ENCODE measurements at places on chromosomes 2 and 18.

- DNase-seq: no peak
Observed at GRCh38 chr18:42864876-42865275, 250.6 kb downstream of the RIT2 start.

DNA sequence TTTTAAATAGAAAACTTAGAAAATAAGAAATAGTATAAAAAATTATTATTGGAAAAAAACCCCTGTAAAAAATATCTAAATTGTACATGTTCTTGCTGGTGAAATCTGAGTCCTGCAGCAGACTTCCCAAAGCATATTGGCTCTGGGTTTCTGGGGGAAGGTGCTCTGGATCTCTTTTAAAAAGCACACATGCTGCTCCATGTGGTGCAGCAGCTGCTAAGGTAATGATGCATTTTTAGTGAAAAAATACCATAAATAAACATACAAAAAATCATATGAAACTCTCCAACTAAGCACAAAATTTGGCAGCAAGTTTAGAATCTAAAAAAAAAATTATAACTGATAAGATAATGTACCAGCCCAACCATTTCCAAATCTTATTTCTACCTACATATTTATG is 216.5 kb downstream of the GPD2 start:
- no peak for DNase-seq

DNA sequence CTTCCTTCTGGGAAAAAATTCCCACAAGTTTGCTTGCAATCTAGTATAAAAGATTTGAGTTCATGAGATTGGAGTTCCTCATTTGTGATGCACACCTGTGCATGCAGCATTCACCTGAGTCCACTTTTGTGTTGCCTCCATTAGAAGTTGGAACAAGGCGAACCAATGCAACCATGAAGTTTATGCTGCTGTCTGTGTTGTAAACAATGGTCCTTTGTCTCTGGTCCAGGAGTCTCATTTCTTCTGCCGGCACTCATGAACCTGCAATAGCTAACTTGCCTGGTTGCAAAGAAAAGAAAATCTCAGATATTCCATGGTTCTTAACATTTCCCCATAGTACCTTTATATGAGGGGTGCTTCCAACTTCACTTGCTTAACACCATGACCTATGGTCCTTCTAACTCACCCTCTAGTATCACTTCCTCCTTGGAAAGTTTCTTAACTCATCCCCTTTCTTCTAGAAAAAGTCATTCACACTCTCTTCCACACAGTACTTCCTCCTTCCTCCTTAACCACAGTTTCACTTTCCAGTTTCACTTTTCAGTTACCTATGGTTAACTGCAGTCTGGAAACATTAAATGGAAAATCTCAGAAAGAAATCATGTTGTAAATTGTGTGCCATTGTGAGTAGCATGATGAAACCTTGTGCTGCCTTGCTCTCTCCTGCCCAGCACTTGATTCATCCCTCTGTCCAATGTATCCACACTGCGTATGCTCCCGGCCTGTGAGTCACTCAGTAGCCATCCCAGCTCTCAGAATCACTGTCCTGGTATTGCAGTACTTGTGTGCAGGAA is 128.8 kb upstream of the TRIB2 start:
- DNase-seq: peak; percentile 91

GRCh38 chr2:70526126-70526525 is 27.5 kb downstream of the TGFA start:
- no peak for DNase-seq

GRCh38 chr2:99106913-99107312 is 34.6 kb upstream of the C2orf15 start:
- DNase-seq: peak; percentile 4

Measured in inflammatory macrophage treated with lipopolysaccharide for 1 hour (primary cell).